Cortex of kidney (tissue), 1 donor: ENCODE measurements at places on chromosomes 6 and 20.

DNA sequence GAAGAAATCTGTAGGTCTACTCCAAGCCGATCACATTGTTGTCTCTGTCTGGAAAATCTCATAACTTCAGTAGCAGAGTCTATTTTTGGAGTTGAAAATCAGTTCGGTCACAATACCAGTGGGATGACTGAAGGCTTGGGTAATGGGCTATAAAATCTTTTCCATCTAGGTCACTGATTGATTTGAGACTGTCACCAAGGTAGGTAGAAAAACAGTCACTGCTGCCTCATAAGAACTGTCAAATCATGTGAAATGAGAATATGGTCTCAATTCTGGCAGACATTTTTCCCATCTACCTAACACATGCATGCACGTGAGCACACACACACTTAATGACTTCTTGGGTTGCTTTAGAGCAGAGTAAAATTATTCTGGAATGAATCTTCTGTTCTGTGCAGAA, 1162.8 kb upstream of the CITED2 start:
- no peak for DNase-seq

DNA sequence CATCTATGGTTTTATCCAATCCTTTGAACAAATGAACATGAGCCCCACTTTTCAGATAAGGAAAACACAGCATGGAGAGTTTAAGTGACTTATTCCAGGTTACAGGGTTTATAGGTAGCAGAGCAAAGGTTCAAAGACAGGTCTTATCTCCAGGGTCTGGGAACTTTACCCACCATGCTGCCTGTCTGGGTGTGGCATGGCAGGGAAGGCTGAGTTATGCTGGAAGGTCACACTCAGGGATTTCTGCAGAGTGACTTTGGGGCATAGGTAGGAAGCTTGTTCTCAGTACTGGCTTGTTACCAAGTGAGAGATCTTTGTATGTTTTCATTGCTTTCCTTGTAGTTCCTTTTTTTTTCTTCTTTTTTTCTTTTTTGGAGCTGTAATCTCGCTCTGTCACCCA, 1.8 kb downstream of the ZNF831 start:
- no peak for DNase-seq

DNA sequence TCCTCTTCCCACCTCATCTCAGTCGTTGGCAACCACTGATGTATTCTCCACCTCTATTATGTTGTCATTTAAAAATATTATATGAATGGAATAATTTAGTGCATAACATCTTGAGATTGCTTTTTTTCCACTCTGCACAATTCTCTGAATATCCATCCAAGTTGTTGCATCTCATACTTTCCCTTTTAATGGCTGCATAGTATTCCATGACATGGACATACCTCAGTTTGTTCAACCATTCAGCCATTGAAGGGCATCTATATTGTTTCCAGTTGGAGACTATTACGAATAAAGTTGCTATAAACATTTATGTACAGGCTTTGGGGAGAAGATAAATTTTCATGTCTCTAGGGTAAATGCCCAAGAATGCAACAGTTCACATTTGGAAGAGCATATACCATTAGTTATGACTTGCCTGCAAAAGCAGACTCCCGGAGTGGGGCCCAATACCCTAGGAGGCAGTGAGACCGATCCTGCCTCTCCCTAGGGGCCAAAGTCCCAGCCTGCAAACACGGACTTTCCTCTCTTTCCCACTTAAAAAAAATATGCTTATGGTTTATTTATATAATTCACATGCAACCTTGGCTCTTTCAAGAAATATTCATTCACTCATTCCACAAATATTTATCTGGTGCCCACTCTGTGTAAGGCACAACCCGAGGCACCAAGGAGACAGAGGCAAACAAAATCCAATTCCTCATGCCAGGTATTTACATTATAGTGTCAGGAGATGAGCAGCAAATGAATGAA, 227.0 kb upstream of the PMEPA1 start:
- no peak for DNase-seq

DNA sequence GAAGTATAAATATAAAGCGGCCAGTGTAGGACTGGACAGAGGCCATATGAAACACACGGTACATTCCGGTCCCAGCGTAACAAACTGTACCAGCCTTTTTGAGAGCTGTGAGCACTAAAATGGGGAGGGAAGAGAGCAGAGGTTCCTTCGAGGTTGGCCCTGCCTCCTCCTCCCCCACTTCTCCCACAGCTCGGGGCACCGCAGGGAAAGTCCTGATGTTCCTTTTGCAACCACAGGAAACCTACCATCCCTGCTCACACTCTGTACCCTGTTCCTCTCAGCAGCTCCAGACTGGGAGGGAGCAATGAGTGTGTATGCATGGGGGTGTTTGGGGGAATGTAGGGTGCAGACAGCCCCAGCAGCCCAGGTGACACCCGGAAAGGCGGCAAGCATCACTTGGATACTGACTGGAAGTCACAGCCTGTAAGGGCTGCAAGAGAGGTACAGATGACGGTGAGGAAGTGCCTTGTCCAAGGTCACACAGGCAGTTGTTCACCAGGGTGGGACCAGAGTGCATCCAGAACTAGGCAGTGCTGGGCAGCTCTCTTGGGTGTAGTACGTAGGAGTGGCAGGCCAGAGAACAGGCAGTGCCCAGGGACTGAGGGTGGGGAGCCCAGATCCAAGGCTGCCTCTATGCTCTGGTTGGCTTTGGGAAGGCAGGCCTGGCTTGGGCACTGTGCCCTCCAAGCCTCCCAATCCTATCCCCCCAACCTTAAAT, 11.0 kb upstream of the ARMC12 start:
- DNase-seq: no peak

GRCh38 chr20:19321176-19321575, 108.7 kb downstream of the SLC24A3 start:
- DNase-seq: no peak

DNA sequence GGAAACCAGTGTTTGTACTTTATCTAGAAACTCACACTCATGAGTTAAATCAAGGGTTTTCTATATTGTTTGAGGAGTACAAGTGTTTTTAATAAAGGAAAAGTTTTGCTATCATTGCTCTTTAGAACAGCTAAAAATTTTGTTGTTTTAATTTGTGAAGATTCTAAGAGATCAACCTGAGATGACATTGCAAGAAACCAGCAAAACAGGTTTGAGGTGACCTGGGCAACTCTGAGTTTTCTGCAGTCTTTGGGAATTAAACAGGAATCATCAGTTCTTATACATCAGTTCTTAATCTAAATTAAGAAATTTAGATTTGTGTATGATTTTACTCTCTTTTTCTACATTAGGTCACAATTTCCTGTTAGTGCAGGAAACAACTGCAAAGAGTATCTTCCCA, 114.5 kb downstream of the JAG1 start:
- no peak for DNase-seq

DNA sequence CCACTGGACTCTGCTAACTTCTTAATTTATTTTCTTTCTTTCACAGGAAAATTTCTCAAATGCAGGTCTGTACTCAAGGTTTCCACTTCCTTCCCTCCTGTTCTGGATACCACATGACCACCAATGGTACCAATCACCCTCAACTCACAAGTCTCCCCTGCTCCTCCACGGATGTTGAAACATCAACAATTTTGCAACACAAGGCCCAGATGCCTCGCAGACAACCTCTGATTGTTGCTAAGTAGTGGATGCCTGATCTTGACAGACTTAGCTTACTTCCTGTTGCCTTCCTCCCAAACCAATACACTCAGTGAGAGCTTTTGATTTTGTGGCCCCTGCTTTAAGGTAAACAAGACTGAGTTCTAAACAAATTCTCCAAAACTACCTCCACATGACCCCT, 146.6 kb downstream of the FRK start:
- no peak for DNase-seq

DNA sequence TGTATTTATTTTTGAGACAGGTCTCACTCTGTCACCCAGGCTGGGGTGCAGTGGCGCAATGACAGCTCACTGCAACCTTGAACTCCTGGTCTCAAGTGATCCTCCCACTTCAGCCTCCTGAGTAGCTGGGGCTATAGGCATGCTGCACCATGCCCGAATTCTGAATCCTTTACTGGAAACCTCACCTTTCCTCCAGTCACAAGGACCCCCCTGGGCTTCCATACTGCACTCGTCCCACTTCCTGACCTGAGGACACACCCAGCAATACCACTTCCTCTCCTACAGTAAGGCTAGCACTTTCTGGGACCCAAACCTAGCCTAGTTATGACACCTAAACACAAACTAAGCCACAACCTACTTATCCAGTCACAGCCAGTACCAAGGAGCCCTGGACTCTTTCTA, 68.2 kb downstream of the FAM217A start:
- DNase-seq: no peak

- no peak for DNase-seq
Measured at GRCh38 chr6:148874698-148875293, 128.0 kb downstream of the UST start.

- DNase-seq: no peak
Measured at GRCh38 chr6:69792292-69792691, 4.5 kb downstream of the LMBRD1 start.

- DNase-seq: no peak
Measured at GRCh38 chr6:85360794-85361642, 88.9 kb upstream of the NT5E start.

- no peak for DNase-seq
Measured at GRCh38 chr20:16020971-16021370, 552.3 kb downstream of the KIF16B start.

- DNase-seq: no peak
Measured at GRCh38 chr6:31204751-31205145, 34.3 kb upstream of the POU5F1 start.

- no peak for DNase-seq
Measured at GRCh38 chr6:168210239-168211105, 109.1 kb downstream of the DACT2 start.

DNA sequence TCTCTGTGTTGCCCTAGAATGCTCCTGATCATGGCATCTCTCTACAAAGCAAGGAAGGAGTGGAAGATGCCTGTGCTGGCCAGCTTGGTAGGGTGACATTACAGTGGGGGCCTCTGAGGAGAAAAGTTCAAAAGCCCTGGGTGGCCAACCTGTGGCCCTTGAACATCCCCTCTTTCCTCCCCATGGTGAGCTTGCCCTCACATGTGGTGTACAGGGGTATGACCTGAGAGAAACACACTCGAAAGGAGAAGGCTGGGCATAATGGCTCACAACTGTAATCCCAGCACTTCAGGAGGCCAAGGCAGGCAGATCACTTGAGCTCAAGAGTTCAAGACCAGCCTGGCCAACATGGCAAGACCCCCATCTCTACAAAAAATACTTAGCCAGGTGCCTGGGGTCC, 36.6 kb upstream of the SCAF8 start:
- DNase-seq: no peak

DNA sequence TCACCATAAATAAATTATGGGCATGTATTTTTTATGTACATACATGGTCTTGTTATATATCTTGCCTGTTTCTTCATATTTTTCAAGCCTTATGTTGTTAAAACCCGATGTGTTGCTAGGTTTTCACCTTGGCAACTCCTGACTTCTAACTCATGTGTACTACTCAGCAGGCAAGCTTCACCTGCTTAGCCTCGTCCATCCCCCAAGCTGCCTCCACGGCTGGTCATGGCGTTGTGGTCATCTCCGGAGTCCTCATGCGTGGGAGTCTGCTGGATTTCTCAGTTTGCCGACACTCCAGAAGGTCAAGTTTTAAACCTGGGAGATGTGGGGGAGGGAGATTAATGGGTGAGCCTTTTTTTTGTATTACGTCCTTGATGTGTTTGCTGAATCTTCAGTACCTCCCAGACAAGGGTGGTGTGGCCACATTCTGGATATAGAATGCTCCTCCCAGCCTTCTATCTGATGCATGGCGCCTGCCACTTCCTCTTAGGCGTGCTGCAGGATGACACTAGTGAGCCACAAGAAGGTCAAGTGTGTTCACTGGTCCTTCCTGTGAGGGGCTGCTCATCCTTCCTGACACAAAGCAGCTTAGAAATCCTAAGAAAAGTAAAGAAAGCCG, 26.6 kb upstream of the EDN3 start:
- DNase-seq: no peak

DNA sequence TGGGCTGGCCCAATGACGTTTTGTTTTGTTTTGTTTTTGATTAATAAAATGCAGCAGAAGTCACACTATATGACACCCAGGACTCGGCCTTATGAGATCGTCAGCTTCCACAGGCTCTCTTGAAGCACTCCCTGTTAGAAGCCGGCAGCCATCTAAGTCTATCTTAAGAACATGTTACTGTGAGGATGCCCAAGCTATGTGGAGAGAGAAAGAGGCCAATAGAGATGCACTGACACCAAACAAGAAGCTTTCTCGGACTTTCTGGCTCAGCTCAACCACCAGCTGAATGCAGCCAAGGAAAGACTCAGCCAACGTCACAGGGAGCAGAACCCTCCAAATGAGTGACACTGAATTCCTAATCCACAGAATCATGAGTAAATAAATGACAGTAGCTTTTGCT, 14.0 kb downstream of the SGK1 start:
- DNase-seq: no peak

DNA sequence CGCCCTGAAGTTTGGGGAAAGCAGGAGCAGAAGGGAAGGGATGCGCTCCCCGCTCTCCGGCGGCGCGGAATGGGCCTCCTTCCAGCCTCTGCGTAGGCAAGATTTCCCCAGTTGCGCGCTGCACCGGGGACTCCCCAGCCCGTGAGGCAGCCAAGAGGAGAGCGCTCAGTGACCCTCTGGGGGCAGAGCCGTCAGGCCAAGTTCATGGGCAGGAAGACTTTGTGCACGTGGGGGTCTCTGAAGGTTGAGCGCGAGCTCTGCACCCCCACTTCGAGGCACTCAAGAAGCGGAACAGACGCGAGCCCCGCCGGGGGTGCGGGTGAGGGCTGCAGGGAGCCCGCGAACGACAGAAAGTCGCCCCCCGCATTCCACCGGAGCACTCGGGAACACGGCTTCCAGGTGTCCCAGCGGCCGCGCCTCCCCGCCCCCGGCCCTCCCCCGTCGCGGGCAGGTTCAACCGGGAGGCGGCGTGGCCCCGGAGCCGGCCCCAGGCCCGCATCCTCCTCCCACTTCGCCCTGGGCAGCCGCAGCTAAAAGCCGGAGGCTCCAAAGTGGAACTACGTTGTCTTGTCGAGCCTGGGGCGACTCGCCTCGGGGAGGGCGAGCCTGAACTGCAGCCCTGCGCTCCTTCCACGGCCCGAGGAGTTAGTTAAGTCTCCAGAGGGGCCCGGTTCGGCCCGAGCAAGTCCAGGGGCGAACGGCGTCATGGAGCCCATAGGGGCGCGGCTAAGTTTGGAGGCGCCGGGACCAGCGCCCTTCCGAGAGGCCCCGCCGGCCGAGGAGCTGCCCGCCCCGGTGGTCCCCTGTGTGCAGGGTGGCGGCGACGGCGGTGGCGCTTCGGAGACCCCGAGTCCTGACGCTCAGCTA, at the start of gene PPP1R3G:
Gene PPP1R3G (plus strand): TSS at position 561 of the 867 bp plus-strand sequence. CDS start 145 bp downstream, at position 706.
- DNase-seq: no peak

DNA sequence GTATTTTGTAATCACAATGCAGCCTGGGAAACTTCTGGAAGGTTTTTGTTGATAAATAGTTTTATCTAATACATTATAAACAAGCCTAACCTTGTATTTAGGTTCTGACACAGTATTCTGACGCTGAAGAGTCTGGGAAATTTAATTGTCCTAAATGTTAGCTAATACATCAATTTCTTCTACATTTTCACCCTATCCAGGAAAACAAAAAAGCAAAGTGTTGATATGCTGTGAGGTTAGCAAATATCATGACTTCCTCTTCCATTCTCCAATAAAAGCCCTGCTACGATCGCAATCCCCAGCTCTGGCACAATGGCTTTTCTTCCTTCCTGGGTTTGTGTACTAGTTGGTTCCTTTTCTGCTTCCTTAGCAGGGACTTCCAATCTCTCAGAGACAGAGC, at the start of gene C6orf58:
Gene C6orf58 (plus strand): TSS at position 301 of the 400 bp plus-strand sequence. CDS start 12 bp downstream, at position 313.
- DNase-seq: no peak
